ENCODE measurements at places on chromosomes 16 and 17.

DNA sequence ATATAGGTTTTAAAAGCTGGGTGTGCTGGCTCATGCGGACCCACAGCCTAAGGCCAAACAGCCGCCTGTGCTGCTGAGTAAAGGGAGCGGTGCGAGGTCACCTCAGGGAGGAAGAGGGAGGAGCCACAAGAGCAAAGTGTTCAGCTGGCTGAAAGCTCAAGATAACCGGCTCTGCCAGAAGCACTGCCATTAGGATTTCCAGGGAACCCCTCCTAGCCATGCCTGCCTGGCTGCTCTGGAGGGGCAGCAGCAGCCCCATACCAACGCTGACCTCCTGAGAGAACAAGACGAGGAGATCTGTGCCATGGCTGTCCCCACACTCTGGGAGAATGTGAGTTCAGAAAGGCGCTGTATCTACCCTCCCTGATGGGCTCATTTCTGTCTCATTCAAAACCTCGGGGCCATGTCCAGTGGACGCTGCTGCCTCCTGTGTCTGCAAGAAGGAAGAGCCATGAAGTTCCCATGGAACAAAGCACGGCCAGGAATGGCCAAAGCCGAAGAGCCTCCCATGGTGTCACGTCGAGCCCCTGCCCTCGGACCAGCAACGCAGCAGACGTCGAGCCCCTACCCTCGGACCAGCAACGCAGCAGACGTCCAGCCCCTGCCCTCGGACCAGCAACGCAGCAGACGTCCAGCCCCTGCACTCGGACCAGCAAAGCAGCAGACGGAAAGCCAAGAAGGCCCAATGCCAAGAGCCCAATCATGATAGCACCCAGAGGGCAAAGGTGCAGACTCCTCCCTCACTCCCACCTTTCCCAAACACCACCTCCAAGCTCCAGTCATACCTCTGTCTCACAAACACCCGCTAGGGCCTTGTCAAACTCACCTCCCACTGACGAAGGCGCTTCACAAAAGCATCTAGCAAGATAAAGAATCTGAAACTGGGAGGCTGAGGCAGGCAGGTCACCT is 107.0 kb downstream of the ANKRD11 start:
- peak; percentile 23 for DNase-seq

GRCh38 chr17:44345454-44346026 is 438 bp downstream of the GRN start:
- DNase-seq, result peak; percentile 48

GRCh38 chr16:19744670-19745069 is 26.6 kb downstream of the IQCK start:
- no peak for DNase-seq

- DNase-seq, result no peak
Observed at GRCh38 chr16:84485255-84486010, 19.0 kb downstream of the MEAK7 start.

- no peak for DNase-seq
Observed at GRCh38 chr16:86322806-86323205, 187.5 kb upstream of the FOXF1 start.

GRCh38 chr17:7881276-7882054 is 7.1 kb upstream of the CHD3 start:
- DNase-seq, result no peak

DNA sequence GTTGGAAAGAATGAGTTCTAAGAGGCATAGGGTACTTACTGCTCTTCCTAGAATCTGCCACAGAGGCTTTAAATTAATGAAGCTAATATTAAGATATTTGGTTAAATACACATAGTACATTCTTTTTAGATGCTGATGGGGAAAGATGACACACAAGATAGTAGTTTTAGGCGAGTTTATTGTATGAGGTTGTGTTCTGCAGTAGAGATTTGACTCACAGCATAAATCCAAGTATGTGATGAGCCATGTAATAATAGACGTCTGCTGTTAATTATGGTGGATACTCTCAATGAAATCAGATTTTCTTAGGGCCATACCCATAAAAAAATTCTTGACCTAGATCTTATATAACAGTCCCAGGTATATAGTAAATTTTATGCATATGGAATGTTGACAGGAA is 8.0 kb downstream of the TNRC6C start:
- DNase-seq, result no peak

GRCh38 chr16:75909746-75910145 is 183.5 kb upstream of the CPHXL start:
- DNase-seq, result no peak

- peak; percentile 21 for DNase-seq
Observed at GRCh38 chr16:68370581-68371275, 59.9 kb downstream of the PRMT7 start.

- no peak for DNase-seq
Observed at GRCh38 chr17:57178839-57179238, 77.5 kb upstream of the MSI2 start.

DNA sequence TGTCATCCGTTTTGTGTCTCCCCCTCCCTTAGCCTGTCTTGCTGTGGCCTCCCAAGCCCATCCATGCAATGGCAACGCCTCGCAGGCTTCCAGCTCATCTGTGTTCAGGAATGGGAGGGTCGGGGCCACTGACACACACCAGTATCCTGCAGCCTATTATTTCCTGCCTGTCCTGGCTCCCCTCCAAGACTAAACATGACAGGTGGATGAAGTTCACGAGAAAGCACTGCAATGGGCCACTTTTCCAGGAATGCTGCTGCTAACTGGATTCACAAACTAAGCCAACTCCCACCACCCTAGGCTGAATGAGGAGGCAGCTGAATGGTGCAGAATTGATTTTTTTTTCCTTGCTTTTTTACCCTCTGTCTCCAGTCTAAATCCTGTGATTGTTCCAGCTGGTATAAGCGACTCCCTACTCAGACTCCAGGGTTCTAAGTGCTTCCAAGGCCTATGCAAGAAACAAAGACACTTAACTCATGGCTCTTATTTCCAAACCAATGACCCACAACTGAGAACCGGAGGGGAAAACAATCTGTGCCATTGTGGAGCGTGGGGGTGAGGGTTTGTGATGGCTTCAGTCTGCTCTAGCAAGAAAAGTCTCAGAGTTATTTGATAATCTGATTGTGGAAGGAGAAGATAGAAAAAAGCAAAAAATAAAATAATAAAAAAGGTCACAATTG is 23.3 kb downstream of the TMEM100 start:
- DNase-seq, result no peak

DNA sequence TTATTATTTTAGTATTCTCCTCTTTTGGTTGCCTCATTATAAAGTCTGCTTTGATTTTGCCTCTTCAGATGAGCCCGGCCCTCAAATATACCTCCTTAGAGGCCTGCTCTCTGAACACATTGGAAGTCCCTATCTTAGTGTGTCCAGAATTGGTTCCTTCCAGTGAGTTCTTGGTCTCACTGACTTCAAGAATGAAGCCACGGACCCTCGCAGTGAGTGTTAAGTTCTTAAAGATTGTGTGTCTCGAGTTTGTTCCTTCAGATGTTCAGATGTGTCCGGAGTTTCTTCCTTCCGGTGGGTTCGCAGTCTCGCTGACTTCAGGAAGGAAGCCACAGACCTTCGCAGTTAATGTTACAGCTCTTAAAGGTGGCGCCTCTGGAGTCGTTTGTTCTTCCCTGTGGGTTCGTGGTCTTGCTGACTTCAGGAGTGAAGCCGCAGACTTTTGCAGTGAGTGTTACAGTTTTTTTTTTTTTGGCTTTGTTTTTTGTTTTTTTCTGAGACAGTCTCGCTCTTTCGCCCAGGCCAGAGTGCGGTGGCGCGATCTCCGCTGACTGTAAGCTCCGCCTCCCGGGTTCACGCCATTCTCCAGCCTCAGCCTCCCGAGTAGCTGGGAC is 45.8 kb upstream of the NOS2 start:
- DNase-seq, result peak; percentile 27

GRCh38 chr16:48609652-48610029 is 339 bp downstream of the N4BP1 start:
- DNase-seq, result no peak

- DNase-seq, result no peak
Observed at GRCh38 chr16:79613009-79613408, 12.5 kb upstream of the MAF start.

DNA sequence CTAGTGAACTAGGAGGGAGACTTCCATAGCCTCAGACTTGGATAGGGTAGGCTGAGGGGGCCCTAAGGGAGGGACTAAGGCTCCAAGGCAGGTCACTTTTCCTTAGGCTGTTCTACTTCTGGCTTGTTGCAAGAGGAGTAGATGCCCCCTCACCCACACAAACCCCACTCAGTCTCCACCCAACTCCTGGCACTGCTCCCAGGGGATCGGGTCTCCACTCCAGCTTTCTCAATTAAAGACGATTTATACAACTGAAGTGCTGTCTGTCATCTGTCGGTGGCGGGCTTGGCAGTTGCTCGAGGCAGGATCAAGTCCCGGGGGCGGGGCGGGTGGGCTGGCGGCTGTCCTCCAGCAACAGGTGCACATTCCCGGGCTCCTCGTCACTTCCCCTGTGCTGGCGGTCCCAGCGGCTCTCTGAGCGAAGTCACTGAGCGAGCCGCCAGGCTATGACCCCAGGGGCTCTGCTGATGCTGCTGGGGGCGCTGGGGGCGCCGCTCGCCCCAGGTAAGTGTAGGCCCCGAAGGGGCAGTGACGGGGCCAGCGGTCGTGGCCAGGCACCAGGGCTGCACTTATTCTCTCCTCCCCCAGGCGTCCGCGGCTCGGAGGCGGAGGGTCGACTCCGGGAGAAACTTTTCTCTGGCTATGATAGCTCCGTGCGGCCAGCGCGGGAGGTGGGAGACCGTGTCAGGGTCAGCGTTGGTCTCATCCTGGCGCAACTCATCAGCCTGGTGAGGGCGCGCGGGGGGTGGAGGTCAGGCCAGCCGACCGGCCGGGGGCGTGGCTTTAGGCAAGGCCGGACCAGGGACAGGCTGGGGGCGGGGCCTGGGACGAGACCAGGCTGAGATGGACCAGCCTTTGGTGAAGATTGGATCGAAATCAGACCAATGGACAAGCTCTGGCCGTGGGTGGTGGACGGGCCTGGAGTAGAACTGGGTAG is at the start of gene CHRNB1:
CHRNB1 (plus strand) TSS at position 380 of the 937 bp plus-strand sequence; CDS start at position 447, 67 bp downstream.
- no peak for DNase-seq

GRCh38 chr17:50739098-50739497 is 19.7 kb downstream of the LUC7L3 start:
- DNase-seq, result no peak

- no peak for DNase-seq
Observed at GRCh38 chr17:3007651-3008121, 55.7 kb downstream of the OR1D5 start.

- no peak for DNase-seq
Observed at GRCh38 chr17:79505199-79505598, 105.7 kb downstream of the RBFOX3 start.

DNA sequence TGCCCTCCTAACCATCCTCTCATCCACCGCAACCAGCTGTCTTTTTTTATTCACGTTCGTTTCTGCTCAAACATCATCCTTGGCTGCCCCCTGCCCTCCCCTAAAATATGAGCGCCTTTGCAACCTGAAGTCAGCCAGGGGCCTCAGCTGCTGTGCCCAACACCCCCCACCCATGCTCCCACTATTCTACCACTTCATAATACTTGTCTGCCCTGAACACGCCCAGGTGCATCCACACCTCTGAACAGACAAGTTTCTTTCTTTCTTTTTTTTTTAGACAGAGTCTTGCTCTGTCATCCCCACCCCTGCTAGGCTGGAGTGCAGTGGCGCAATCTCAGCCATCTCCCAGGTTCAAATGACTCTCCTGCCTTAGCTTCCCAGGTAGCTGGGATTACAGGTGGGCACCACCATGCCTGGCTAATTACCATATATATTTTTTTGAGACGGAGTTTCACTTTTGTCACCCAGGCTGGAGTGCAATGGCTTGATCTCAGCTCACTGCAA is 26.9 kb downstream of the CEP295NL start:
- no peak for DNase-seq

- no peak for DNase-seq
Observed at GRCh38 chr16:81678326-81679095, 100.6 kb upstream of the PLCG2 start.

DNA sequence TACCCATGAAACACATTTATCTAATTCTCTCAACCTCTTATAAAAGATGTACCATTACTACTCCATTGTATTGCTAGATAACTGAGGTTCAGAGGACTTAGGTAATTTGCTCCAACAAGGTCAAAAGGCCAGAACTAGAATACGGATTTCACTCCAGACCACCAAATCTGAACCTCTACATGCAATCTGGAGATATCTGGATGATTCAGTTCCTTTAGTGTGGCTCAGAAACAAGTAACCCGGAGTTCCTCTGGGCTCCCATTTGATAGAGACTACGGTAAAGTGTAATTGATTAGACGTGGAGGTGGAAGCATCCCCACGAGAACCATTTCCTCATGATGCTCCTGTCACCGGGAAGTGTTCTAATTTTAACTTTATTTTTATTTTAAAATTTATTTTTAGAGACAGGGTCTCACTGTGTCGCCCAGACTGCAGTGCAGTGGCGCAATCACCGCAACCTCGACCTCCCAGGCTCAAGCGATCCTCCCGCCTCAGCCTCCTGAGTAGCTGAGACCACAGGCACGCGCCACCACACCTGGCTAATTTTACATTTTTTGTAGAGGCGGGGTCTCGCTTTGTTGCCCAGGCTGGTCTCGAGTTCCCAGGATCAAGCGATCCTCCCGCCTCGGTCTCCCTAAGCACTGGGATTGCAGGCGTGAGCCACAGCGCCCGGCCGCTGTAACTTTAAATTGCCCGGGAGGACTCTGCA is 608 bp upstream of the COX10 start:
- DNase-seq, result no peak

DNA sequence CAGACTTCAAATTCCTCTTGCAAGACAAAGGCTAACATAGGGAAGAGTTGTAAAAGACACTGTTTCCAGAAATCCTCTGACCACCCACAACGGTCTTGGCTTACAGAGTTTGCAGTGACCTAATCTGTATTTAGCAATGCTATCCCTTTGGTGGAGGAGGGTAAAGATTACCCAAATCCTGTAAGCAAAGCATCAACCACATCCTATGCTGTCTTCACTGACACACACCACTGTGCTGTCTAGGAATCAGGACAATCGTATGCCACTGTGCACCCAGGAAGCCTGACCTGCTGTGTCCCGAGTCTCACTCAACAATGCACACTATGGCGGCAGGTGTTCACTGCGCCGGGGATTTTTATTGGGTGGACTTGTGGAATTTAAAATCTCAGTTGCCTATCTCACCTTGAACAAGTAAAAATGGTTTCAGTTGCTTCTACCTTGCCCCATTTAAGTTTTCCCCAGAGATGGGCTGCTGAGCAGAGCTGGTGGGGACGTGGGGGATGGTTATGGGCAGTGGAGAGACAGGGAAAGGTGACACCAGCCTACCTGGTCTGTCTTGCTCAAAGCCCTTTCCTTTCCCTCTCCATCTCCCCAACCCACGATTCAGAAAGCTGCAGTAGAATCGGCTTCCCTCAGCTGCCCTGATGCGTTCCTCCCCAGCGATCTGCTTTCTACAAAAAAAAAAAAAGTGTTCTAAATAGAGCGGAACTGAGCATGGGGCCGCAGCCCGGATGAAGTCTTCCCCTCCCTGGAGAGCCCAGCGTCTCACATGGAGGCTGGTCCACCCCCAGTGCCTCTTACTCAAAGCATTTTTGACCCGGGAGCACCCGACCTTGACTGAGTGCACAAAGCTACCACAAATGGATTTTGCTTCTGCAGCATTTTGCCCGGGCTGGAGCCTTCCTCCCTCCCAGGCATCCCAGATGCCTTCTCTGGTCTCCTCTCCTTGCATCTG is 271.5 kb downstream of the SOX9 start:
- no peak for DNase-seq

GRCh38 chr17:82367724-82368524 is 3.6 kb upstream of the UTS2R start:
- no peak for DNase-seq
